ENCODE measurements at places on chromosomes 11 and 22. TPM values are rescaled to one million over a fixed set of nuclear protein-coding genes. Genes with fewer than 3 reads are reported as not detected.

Gene LRRC4C
- total RNA-seq: 16.6 TPM

Gene ARHGAP8
- total RNA-seq: 17.3 TPM

Gene CCDC188
- 6.8 TPM for total RNA-seq

Gene PI4KA
- 116 TPM for total RNA-seq

Data from sciatic nerve (tissue), 2 donors.